NCI-H1694 (cell line): ENCODE measurements at places on chromosomes 5 and 9.

- no peak for DNase-seq
Observed at GRCh38 chr5:154324033-154324432, 121.8 kb upstream of the SAP30L start.

- DNase-seq: no peak
Observed at GRCh38 chr5:146109379-146109778, 4.0 kb upstream of the PLAC8L1 start.

GRCh38 chr9:108759399-108759798, 96.4 kb downstream of the ACTL7B start:
- no peak for DNase-seq

GRCh38 chr9:135947582-135947981, 13.6 kb downstream of the UBAC1 start:
- DNase-seq: no peak

- no peak for DNase-seq
Observed at GRCh38 chr5:167509076-167509475, 782.4 kb upstream of the WWC1 start.

GRCh38 chr5:22431840-22432239, 421.3 kb downstream of the CDH12 start:
- no peak for DNase-seq

DNA sequence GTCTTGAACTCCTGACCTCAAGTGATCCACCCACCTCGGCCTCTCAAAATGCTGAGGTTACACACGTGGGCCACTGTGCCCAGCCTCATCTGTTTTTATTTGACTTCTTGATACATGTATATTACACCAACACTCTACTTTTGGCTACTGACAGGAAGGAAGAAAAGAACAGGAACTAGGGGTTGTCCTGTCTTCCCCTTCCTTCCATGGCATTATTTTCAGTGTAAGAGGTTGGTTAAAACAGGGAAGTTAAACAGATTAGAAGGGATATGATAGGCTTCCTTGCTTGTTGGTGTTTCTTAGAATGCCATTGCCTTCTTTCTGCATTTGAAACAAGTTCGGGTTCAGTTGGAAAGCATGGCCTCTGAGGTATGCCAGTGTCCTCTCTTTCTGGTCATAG, 312.8 kb downstream of the NDUFS4 start:
- DNase-seq: no peak

- DNase-seq: no peak
Observed at GRCh38 chr5:134521841-134522240, 3.6 kb upstream of the JADE2 start.

DNA sequence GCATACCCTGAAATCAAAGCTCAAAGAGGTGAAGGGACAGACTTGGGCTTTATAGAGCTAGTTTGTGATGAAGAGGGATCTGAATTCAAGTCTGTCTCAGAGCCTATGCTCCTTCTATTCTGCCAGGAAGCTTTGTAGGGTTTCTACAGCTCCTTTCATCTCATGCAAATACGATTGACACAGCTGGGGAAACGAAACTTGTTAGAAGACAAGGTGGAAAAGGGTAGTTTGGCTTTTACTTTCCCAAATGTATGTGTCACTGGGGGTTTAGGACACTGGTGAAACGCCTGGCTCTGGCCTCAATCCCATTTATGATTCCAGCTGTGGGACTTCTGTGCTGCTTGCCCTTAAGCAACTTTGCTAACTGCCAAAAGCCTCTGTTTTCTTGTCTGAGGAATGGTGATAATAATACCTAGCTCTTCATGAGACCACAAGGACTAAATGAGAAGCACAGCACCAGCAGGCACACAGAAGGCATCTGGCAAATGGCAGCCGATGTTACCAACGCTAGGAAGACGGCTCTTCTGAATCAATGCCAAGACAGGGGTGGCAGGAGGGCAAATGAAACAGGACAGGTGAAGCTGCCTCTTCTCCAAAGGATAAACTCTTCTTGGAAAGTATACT, 70.3 kb upstream of the EQTN start:
- no peak for DNase-seq

- DNase-seq: no peak
Observed at GRCh38 chr5:67827541-67827940, 388.0 kb upstream of the PIK3R1 start.

DNA sequence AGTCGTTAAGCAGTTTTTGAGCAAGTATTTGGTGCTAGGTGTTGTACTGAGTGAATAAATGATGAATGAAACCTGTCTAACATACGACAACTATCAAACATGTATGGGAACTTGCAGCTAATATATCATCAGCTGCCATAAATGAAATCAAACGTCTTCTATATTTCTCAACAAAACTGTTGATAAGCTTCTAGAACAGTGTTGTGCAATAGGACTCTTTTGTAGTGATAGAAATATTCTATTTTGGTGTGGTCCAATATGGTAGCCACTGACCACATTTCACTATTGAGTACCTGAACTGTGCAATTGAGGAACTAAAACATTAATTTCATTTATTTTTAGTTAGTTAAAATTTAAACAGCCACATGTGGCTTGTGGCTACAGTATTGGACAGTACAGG, 16.3 kb upstream of the FYB1 start:
- no peak for DNase-seq

- DNase-seq: no peak
Observed at GRCh38 chr5:181181650-181182565, 23.1 kb downstream of the TRIM7 start.

- no peak for DNase-seq
Observed at GRCh38 chr5:72857396-72857795, 40.9 kb downstream of the TNPO1 start.

DNA sequence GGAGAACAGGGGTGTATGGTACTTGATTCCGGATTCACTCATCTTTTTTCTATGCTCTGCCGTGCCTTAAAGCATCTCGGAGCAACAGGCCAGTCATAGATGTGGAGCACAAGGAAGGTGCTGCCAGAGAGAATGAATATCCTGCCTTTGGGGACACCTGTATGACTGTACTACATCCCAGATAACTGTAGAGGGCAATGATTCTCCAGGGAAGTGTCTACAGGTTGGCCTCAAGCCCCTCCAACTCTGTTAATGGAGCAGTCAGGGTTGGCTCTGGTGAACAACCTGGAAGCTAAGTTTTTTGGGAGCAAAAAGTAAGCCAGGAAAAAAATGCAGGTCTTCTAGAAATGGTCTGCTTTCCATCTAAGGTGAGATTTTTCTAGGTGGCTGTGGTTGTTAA, 71.0 kb downstream of the NREP start:
- no peak for DNase-seq

GRCh38 chr5:76999451-76999850, 30.8 kb upstream of the AGGF1 start:
- no peak for DNase-seq

- DNase-seq: no peak
Observed at GRCh38 chr9:76650692-76651091, 113.5 kb upstream of the PCA3 start.

DNA sequence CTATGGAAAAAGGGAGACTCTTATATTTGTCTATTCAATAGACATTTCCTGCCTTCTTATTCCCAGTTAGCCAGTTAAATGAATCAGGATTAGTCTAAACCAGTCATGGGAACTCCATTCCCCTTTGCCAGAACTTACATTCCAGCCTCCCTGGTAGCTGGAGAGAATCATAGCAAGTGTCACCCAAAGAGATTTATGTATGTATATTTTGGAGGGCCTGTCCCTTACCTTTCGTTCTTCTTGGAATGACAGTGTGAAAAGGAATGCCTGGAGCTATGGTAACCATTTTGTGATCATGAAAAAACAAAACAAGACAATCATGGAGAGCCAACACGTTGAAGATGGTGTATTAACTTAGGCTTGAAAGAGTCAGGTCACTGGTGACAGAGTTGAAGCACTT, 627.7 kb downstream of the CCDC171 start:
- DNase-seq: no peak

DNA sequence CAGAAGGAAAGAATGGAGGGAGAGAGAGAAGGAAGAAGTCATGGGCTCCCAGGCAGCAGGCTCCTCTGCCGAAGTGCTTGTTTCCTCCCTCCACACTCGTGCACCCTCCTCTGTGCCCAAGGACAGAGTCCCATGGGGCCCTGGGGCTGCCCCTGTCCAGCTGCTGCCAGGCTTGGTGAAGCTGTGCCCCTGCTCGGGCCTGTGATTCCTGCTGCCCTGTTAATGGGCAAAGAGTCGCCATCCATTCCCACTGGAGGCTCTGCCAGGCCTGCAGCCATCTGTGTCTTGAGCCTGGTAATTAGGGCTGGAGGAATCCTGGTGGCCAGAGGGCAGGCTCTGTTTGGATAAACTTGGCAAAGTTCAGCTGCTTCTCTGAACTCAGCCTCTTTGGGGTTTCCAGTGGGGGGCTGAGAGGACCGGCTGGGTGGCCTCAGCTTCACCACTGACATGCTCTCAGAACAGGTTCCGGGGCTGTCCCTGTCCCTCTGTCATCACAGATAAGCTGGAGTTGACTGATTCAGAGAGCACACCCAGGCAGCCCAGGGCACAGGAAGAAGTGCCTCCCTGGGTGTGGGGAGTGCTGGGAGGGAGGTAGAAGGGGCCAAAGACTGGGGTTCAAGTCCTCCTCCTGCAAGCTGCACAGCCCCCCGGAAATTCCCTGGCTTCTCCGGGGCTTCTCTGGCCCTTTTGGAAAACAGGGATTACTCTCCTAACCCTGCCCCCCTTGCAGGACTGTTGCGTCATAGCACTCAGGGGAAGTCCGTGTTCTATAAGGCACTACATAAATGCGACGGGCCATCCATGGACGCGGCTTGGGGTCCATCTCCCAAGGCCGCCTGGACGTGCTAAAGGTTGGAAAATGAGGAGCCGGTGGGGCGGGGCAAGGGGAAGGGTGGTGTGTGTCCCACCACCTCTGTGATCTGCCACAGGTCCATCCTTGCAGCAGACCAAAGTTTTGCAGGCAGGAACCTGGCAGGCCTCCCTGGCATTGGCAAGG, 154.8 kb downstream of the PAX5 start:
- no peak for DNase-seq

GRCh38 chr5:90934091-90934719, 375.6 kb downstream of the ADGRV1 start:
- DNase-seq: no peak

- DNase-seq: no peak
Observed at GRCh38 chr9:77161966-77162365, 15.4 kb upstream of the VPS13A start.

GRCh38 chr5:17243287-17244063, 26.0 kb downstream of the BASP1 start:
- no peak for DNase-seq

DNA sequence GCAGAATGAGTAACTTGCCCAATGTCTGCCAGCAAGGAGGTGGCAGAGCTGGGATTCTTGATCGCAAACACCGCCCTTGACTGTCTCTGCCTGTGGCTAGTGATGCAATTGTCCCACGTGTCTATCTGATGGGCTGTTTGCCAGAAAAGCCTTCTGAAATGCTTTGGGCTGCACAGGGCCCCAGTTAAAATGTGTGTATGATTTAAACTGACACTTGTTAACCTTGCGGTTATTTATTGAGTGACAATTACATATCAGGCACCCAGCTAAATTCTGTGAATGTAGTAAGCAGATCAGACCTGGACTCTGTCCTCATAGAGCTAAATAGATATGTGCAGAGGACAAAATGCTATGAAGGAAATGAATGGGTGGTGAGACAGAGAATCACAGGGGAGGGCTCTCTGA, 11.6 kb upstream of the IL12B start:
- no peak for DNase-seq

DNA sequence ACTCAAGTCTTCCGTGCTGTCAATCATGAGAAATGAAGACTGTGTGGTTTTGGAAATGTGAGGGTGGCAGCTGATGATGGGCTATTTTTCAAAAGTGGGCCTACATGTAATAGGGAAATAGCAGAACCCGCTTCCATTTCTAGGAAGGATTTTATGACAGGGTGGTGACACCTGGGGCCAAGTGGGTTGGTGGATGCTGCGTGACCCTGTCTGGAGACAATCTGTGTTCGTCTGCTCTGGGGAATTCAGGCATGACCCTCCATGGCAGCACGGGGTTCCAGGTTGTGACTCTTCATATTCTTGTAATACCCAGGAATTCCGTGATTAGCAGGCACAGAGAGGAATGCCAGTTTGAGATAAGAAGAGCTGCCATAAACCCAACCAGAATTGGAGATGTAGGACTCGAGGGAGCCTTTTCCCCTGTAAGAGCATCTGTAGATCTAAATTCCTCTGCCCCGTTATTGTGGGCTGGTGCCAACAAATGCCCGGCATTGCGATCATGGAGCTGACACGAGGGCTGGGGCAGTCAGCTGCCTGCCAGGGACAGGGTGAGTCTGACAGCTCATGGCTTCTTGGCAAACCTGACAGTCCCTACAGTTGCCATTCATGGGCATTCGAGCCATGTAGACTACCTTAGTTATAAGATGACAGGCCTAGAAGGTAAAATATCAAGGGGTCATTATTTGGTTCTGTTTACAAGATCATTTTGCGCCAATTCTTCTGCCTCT, 279.7 kb downstream of the GADD45G start:
- no peak for DNase-seq

DNA sequence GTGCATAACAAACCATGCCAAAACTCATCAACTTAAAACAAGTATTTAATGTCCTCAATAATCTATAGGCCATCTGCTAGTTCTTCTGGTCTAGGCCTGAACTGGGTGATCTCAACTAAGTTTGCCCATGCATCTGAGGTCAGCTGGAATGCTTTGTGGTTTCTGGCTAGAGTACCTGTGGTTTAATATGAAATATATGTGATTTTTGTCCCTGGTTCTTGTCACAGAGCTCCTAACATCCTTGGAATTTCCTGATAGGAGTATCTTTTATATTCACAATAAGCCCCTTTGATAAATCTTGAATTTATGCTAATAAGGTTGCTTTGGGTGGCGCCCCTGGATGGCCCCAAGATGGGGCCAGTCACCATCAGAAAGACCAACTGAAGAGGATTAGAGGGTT, 535.9 kb downstream of the DNAH5 start:
- DNase-seq: no peak

DNA sequence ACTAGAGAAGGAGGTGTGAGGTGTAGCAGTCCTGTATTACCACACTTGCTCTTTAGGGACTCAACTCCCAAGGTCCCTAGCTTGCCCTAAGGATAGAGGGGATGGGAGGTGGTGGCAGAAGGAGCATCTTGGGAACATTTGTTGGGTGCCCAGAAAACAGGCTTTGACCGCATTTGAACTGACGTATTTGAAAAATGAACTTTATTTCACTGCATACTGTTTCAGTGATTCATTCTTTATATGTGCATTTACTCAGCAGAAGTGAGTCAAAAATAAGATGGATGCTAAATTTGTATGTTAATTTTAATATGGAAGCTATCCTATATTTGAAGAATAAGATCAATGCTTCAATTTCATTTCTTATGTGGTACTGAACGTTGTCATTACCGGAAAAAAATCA, 18.7 kb downstream of the DMRT3 start:
- DNase-seq: no peak

GRCh38 chr9:116465576-116466270, 221.4 kb upstream of the TRIM32 start:
- DNase-seq: no peak

DNA sequence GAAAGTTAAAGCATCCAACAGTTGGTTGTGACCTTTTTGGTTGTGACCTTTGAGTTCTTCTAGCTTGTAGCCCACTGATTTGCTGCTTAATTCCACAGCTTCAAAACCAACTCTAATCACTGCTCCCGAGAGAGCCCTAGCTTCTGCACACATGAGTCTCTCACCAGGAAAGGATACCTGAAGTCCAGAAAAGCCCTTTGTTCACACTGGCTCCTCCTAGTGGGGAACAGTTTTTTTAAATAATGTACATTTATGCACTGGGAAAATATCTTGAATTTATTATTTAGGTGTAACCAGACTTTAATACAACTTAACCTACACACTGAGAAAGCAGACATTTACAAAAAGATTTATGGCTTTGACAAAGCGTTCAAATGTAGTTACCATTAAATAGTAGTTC, 120.2 kb upstream of the CCDC152 start:
- no peak for DNase-seq

- peak; percentile 6 for DNase-seq
Observed at GRCh38 chr9:113624721-113625120, 161.2 kb downstream of the RGS3 start.

- DNase-seq: no peak
Observed at GRCh38 chr9:12784461-12785259, 9.8 kb downstream of the LURAP1L start.
